ENCODE measurements at places on chromosomes 13 and 19.

- no peak for DNase-seq
Measured at GRCh38 chr19:35476149-35476548, 14.1 kb downstream of the KRTDAP start.

- no peak for DNase-seq
Measured at GRCh38 chr13:50200988-50201387, 185.7 kb downstream of the KCNRG start.

DNA sequence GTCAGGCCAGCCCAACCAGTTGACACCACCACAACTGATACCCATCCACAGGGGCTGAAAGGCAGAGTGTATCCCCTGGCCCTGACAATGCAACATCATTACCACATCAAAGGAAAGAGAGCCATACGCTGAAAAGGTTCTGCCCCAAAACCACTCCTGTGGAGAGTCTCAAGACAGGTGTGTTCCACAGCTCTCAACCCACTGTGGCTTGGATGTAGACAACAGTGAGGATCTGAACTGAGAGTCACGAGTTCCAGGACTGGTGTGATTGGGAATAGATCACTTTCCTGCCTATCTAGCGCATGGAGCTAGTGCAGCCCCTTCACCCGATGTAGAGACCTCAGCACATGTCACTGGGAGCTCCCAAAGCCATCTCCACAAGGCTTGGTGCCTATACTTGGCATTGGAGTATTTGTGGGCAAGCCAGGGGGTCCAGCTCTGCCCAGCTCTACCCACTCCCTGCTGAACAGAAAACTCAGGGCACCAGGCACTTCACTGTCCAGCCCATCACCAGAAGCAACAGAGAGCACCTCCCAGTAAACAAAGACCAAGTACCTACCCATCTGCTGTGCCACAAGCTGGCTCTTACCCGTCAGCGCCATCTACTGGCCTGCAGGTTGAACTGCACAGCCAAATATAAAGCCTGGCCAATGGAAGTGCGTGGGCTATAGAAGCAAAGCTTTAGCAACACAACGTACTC is 579.5 kb downstream of the UQCRFS1 start:
- DNase-seq = peak; percentile 9

GRCh38 chr19:5436106-5436947 is 18.9 kb upstream of the ZNRF4 start:
- DNase-seq = peak; percentile 17

DNA sequence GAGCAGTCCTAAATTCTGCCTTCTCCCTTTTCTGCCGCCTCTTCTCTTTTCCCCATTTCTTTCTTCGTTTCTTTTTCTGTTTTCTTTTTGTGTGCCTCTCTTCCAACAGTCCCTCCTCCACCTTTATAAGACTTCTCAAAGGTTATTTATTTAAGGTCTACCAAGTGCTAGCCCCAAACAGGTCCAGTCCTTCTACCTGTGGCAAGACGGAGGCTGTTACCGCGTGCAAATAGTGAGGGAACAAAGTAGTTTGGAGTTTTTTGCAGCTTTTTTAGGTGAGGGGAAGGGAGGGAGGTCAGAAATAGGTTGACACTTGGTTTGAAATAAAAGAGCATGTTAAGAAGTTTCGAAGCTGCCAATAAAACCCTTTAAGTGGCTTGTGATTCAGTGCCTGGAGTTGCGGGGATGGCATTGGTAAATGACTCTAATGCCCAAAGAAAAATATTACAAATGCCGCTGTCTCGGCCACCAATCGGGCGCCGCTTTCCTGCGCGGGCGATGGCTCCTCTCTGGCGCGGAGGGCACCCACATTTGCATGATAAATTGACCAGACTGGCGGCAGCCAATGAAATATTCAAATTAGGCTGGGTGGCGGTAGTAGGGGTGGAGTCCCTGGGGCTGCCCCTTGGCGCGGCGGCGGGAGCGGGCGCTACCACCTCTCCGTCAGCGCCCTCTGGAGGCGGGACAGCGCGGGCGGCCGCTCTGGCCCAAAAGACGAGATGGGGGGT is 7.5 kb upstream of the TSHZ3 start:
- DNase-seq = no peak

- DNase-seq = peak; percentile 38
Measured at GRCh38 chr13:108463340-108463739, 166.1 kb upstream of the MYO16 start.

- DNase-seq = no peak
Measured at GRCh38 chr13:23743278-23744076, 145.7 kb downstream of the MIPEP start.

DNA sequence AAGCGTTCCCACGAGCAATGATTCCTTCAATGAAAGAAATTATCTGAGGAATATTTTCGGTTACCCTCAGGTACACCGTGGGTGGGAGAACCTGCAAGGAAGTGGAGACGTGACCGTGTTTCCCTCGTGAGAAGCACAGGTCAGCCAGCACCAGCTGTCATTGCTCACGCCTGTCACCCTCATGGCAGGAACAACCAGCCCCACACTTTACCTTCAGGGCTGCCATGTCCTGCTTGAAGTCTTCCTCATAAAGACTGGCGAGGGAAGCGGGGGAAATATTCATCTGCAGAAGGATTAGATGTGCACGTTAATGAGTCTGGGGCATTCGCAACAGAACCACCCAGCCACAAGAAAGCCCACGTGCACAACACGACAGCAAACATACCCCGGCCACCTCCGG is 18.2 kb downstream of the CARS2 start:
- no peak for DNase-seq

DNA sequence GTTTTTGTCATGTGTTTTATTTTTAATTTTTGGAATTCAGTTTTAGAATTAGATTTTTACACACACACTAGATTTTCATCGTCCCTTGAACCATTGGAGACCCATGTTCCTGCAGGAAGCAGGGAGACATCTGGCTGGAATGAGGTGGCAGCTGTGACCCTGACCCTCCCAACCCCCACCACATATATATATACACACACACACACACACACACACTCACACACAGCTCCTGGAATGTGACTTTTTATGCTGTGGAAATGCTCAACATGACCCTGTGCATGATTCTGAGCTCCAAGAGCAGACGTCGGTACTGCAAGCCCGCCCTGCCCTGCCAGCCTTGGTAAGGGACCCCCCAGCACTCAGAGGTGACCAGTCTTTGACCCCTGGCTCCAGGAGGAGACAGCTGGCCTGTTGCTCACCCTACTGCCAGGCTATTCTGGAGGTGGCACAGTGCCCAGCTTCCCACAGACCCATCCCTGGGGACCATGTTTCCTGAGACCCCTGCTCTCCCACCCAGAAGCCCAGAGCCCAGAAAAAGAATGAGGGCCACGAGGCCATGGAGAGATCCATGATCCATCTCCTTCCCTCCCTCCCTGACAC is 103.2 kb upstream of the VSTM2B start:
- peak; percentile 30 for DNase-seq

DNA sequence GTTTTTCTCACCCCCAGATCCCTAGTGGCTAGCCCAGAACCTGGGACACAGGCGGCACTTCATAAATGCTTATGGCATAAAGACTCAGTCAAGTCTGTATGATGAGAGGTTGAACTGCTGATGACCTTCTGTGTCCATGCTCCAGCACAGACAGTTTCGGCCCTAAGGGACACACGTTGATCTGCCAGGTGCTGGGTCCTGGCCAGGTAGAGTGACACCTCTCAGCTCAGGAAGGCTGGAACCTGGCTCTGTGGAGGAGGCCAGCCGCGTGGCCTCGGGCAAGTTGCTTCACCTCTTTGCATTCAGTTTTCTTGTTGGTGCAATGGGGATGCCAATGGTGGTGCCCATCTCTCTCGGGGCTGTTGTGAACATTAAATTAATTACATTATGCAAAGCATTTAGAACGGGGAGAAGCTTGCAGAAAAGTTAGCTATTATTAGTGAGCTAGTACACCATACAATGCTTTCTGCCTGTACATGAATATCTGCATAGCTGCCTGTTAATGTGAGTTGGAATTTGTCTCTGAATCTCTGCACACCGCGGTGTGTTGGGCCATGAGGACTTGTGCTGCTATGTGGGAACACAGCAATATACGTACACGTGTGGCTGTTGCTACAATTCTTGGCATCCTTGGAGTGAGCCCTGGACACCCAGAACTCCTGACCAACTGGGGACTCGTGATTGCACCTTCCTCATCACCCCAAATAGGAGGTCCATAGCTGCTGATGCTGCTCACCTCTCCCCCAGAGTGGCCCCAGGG is 8.4 kb downstream of the GADD45B start:
- no peak for DNase-seq

DNA sequence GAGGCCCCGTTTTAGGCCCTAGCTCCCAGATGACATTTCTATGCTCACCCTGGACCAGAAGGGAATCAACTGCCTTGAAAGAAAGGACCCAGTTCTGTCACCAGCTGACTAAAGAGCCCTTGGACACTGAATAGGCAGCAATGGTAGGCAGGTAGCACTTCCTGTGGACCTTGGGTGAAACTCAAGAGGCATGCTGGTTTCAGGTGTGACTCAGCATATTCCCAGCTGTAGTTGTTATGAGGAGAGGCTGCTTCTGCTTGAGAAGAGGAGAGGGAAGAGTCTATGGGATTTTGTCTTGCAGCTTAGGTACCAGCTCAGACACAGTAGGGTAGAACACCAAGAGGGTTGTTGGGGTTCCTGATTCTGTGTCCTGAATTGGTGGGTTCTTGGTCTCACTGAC is 37.9 kb upstream of the HTR2A start:
- DNase-seq = no peak

- no peak for DNase-seq
Measured at GRCh38 chr13:22262001-22262885, 591.4 kb downstream of the FGF9 start.

DNA sequence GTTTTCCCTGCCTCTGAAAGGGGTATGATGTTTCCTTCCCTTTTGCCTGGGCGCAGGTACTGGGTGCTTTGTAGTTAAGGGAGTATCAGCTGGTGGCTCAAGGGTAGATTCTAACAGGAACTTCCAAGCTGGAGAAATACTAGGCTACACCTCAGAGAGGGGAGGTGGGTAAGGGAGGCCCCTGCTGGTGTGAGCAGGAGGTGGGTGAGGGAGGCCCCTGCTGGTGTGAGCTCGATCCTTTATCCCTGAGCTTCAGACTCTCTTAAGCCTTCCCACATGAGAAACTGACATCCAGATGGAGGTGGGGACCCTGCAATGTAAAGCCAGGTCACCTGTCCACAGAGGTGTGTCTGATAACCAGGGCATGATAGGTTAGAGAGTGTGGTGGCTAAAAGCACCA is 32.1 kb downstream of the CYP2B6 start:
- DNase-seq = no peak

DNA sequence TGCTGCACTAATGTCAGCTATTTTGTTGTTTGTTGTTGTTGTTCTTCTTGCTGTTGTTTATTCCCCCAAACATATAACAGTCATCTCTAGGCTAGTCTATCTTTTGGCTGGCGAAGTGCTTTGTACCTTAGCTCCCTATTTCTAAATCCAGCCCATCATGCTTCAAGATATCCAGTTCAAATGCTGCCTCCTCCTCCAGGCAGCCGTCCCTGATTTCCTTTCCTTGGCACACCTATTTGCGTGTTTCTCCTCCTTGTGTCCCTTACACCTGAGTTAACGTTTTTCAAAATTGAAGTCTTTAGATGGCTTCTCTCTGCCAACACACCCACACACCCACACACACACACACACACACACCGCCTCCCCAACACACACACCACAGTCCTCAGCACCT is 25.5 kb downstream of the INSR start:
- no peak for DNase-seq

- DNase-seq = no peak
Measured at GRCh38 chr19:20858218-20858617, 64.8 kb upstream of the ZNF85 start.

- peak; percentile 78 for DNase-seq
Measured at GRCh38 chr13:112131081-112131712, 64.2 kb downstream of the SOX1 start.

DNA sequence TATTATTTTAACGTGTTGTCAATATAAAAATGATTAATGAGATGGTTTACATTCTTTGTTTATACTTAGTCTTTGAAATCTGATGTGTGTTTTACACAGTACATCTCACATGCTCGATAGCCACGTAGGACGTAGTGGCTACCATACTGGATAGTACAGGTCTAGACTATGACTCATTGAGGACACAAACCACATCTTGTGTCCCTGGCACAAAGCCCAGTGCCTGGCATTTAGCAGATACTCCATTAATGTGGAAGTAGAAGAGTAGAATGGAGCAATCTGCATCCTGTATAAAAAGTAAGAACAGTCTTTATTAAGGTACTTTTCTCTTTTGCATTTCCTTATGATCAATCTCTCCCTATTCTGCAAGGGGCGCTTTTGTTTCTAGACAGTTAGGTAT is 49.0 kb upstream of the FRY start:
- no peak for DNase-seq

DNA sequence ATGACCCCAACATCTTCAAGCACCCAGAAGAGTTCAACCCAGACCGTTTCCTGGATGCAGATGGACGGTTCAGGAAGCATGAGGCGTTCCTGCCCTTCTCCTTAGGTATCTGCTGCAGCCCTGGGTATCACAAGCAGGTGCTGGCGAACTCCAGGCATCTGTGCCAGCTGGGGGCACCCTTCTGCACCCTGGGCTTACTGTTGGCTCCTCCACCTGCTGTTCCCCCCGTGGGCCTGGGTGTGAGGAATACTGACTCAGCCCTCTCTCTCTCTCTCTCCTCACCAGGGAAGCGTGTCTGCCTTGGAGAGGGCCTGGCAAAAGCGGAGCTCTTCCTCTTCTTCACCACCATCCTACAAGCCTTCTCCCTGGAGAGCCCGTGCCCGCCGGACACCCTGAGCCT is 13.0 kb downstream of the CYP2S1 start:
- DNase-seq = no peak

GRCh38 chr19:14150041-14150769 is 13.8 kb upstream of the ASF1B start:
- no peak for DNase-seq

DNA sequence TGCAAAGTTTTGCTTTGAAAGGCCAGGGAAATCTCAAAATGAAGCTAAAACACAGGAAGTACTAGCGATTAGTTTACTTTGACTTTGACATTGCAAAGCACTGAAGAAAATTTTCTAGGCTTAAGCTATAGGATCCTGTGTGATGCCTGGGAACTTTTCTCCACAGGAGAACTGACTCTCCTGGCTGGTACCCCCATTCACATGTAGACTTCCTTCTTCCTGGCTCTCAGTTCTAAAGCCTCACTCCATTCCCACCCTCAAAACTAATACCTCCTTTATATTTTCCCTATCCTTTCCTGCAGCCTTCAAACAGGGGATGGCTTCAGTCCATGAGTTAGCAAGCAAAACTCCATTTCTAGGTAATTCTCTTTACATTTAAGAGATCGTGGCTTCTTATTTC is 189.5 kb downstream of the SLITRK1 start:
- DNase-seq = no peak

DNA sequence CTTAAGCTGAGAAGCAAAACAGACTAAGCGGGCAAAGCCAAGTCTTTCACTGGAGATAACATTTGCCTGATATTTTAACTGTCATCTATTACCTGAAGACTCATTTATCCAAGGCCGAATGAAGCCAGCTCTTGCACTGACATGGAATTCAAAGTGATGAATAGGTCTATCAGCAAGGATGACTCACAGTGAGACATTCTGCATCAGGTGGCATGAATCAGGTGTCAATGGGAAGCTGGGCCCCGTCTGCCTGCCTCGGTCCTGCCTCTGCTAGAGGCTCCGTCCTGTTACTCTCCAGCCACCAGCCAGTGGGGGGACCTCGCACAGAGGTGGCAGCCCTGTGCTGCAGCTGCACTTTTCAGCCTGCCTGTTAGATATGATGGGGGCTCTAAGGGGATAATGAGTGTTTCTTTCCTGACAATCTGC is 23.5 kb downstream of the STARD13 start:
- DNase-seq = no peak
